Skin of body (tissue), 3 donors: ENCODE measurements at places on chromosomes 4 and X. TPM values are rescaled to one million over a fixed set of nuclear protein-coding genes. Genes with fewer than 3 reads are reported as not detected.

OCRL gene
- total RNA-seq: 14.8 TPM

TMEM150C gene
- total RNA-seq: 11.6 TPM

CPLX1 gene
- total RNA-seq: 0.30 TPM

DNA sequence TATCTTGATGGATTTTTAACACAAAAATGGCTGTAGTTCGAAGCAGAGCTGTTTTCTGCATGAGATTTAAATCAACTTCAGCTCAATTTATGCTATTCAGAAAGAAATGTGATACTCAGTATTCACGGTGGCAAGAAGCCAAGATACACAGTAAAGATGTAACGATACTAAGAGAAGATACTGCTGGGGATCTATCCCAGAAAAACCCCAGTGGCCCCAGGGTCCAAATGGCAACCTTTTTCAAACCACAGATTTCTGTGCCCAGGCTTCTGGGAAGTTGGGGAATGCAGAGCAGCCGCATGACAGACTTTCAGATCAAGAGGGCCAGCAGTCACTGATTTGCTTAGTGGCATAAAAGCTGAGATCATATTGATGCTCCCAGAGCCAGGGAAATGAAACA, 353.9 kb downstream of the AFF2 start:
- peak; percentile 30 for DNase-seq

GRCh38 chr4:2051086-2051485, 8.0 kb upstream of the NAT8L start:
- no peak for DNase-seq

- DNase-seq: no peak
These were observed 53.6 kb downstream of the GRK4 start for GRCh38 chr4:3016961-3017360.

DNA sequence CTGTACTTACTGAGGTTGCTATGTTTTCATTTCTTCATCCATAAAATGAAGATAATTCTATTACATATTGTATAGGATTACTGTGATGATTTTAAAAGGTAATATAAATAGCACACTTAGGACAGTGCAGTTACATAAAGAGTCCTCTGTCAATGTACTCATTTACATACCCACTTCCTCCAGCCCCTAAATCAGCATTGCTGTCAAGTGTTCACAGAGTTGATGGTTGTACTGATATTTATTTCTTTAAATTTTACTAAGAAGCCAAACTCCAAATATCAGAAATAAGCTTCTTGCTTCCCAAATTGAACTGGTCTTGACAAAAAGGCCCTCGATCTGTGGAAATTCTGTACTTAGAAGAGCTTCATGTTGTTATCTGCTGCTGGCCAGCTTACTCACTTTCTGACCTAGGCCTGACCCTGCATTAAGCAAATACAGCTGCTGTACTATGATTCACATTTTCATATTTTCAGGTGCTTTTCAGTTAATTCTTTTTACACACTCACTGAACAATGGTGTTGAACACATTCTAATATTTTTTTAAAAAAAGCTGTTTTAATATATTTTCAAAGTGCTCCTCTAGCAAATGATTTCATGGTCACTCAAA, 259.6 kb downstream of the UNC5C start:
- no peak for DNase-seq

DNA sequence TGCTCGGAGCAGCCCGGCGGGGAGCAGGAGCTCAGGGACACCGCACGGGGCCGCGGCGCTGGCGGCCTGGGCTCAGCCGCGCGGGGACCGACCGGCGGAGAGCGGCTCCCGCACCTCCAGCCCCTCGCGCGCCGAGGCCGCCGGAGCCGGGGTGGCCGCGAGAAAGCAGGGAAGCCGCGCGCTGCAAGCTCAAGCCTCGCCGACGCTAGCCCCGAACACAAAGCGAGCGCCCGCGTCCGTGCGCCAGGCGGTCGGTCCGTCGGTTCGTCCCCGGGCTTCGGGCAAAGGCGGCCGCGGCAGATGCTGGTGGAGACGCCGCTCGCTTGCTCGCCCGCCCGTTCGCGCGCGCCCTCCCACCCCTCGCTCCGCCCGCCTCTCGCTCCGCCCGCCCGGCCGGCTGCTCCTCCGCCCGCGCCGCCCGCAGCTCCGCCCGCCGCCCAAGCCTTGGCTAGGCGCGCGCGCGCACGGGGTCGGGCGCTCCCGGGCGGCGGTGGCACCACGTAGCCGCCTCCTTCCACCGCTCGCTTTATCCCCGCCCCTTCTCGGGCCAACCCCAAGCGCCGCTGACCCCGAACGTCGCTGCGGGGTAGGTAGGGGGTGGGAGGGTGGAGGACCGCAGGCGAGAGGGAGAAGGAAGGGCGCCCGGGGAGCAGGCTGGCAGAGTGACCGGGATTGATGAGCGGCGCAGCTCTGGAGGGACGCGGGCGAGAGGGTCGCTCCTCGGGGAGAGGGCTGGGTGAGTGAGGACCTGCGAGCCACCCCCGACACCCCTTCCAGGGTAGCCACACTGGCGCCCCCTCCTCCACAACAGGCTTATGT, at the start of gene TSPAN5:
Gene TSPAN5 (minus strand): TSS at position 325 of the 819 bp plus-strand sequence.
- DNase-seq: peak; percentile 37

DNA sequence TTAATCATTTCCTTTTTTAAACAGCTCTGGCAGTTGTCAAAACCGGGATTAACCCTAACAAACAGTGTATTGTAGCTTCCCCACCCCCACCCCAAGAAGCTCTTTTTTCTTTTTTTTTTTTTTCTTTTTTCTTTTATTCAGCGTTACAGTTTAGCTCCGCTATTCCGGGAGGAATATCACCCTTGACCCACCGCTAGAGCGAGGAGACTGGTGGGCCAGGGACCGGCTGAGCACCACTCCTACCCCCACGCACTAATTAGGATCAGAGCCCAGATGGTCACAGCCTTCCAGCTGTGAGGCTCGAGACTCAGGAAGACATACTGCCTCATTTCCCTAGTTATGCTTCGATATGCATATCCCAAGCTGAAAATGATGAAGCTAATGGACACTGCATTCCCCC, 2.0 kb downstream of the PARM1 start:
- DNase-seq: no peak

DNA sequence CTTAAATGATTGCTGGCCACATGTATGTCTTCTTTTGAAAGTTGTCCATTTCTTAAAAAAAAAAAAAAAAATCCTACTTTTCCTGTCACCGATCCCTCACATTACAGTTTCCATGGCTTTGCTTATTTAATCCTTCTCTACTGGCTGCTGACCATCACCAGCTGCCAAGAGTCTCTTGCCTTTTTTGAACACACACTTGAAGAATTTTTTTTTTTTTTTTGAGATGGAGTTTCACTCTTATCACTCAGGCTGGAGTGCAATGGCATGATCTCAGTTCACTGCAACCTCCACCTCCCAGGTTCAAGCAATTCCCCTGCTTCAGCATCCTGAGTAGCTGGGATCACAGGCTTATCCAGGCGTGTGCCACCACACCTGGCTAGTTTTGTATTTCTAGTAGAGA, 134.0 kb downstream of the ANXA5 start:
- no peak for DNase-seq

GRCh38 chr4:87677731-87678130, 27.7 kb downstream of the DMP1 start:
- DNase-seq: no peak

- no peak for DNase-seq
These were observed 414.5 kb downstream of the PRDM5 start for GRCh38 chr4:120508036-120508435.

DNA sequence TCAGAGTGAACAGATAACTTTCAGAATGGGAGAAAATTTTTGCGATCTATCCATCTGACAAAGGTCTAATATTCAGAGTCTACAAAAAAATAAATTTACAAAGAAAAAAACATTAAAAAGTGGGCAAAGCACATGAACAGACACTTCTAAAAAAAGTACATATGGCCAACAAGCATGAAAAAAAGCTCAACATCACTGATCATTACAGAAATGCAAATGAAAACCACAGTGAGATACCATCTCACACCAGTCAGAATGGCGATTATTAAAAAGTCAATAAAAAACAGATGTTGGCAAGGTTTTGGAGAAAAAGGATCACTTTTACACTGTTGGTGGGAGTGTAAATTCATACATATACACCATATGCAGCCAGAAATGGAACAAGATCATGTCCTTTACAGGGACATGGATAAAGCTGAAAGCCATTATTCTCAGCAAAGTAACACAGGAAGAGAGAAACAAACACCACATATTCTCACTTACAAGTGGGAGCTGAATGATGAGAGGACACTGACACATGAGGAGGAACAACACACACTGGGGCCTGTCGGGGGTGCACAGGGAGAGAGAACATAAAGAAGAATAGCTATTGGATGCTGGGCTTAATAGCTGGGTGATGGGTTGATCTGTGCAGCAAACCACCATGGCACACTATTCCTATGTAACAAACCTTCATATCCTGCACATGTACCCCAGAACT, 41.6 kb upstream of the ITM2A start:
- no peak for DNase-seq
